Stimulated activated CD4-positive, alpha-beta T cell treated with anti-CD3 and anti-CD28 coated beads, Interleukin-1b, Interleukin-23, amount 100 ng/mL, for 1 hour (primary cell): ENCODE measurements at places on chromosomes 6 and 20.

GRCh38 chr20:11430652-11431051 is 487.0 kb upstream of the BTBD3 start:
- no peak for DNase-seq

DNA sequence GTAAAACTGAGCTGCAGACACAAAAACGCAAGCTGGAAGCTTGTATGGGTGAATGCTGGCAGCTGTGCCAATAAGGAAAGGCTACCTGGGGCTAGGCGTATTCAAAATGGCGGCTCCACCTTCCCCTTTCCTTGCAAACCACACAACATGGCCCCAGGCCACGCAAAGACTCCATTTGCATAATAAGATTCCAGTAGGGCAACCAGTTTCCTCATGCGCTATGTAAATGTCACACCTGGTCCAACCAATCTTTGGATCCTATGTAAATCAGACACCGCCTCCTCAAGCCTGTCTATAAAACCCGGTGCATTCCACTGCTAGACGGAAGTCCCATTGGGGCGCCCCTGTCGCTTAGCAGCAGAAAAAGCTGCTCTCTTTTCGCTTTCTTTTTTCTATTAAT is 505.9 kb upstream of the BTBD3 start:
- DNase-seq = no peak

GRCh38 chr6:148689168-148689567 is 57.7 kb upstream of the UST start:
- no peak for DNase-seq

DNA sequence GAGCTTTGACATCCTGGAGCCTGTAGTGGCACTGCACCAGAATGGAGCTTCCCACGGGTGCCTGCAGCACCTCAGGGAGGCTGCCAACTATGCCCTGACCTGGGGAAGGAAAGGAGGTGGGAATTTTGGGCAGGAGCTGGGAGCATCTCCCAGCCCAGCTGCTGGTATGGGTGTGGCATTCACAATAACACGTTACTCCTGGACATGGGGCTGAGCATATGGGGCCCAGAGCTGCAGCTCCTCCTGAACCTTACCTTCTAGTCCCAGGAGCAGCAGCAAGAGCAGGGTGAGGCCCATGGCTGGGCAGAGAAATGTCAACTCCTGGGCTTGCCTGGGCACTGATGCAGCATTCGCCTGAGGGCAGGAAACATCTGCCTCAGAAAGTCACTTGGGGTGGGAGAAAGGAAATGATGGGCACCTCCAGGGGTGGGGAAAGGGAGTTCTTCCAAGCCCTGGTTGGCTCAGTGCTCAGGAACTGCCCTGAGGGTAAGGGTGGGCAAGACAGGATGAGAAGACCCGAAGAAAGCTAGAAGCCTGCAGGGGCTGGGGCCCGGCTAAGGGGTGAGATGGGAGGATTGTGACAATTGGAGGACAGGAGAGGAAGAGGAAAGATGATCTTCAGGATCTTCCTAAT is at the start of gene TREML1:
Gene TREML1 (minus strand): TSS at position 356 of the 634 bp plus-strand sequence. CDS start 59 bp downstream, at position 297.
- no peak for DNase-seq

- DNase-seq = no peak
Observed at GRCh38 chr6:169441292-169441691, 187.6 kb upstream of the THBS2 start.

- DNase-seq = no peak
Observed at GRCh38 chr6:52155791-52156576, 30.2 kb upstream of the IL17A start.

GRCh38 chr6:151721671-151722070 is 85.8 kb upstream of the ESR1 start:
- no peak for DNase-seq

DNA sequence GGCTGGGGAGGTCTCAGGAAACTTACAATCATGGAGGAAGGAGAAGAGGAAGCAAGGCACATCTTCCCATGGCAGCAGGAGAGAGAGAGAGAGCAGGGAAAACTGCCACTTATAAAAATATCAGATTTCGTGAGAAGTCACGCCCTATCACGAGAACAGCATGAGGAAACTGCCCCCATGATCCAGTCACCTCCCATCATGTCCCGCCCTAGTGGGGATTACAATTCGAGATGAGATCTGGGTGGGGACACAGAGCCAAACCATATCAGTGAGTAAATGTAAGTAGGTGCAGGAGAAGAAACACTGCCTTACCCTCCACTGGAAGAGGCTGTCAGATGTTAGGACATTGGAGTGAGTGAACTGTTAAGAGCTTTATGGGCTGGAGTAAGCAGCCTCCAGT is 270.4 kb downstream of the TFAP2C start:
- no peak for DNase-seq

DNA sequence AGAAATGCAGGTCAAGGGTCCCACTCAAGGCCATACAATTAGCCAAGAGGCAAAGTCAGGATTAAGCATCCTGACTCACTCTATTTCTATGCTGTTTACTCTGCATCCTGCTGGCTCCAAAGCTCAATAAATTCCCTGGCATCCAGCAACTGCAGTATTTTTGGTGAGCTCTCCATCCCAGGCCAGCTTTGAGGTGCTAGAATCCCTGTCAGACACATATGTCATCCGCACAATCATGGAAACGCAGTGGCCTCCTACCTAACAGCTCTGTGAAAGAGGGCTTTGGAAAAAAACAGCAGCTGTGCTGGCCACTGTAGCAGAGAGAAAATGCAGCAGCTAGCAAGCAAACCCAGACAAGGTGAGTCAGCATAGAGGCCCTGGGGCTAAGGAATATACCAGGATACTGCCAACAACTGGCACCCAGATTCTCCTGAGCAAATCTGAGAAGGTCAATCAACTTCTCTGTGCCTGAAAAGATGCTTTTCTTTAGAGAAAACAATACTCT is 58.4 kb downstream of the ANKEF1 start:
- no peak for DNase-seq

GRCh38 chr20:38714308-38714707 is 10.0 kb upstream of the SLC32A1 start:
- no peak for DNase-seq

- no peak for DNase-seq
Observed at GRCh38 chr6:63565058-63565726, 7.1 kb upstream of the LOC128125822 start.

DNA sequence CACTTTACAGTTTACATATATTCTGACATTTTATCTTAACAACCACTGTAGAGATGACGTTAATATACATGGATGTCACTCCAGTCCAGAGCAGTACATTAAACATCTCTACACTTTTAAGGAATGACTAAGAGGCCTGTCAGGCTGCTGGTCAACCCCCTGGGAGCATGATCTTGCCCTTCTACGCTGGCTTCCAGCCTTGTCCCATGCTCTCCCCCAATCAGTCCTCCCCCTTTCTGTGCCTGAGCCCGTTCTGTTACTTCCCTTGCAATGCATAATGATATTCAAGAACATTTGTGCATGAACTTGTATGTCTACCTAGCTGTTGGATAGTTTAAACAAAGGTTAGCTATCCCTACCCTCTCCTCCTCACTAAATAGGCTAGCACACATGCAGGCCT is 40.5 kb upstream of the PLCB4 start:
- DNase-seq = no peak

DNA sequence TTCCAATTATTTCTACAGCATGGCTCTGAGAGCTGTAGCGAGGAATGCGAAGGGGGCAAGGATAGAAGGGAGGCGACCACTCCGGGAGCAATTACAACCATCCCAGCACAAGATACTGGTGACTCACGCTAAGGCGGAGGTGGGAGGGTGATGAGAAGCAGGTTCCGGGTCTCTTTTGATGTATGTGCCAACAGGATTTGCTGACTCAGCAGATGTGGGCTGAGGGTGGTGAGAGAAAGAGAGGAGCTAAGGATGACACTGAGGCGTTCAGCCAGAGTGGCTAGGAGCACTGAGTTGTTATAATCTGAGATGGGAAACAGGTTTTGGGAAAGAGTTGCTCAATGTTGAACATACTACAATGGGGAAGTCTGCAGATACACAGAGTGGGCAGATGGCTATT is 9.3 kb upstream of the TXNDC5 start:
- DNase-seq = peak; percentile 12

GRCh38 chr6:157134402-157135047 is 188.8 kb downstream of the TMEM242 start:
- DNase-seq = no peak

- DNase-seq = no peak
Observed at GRCh38 chr6:81996414-81996813, 243.9 kb upstream of the TENT5A start.

GRCh38 chr20:59827138-59828056 is 106.0 kb downstream of the SYCP2 start:
- DNase-seq = no peak

DNA sequence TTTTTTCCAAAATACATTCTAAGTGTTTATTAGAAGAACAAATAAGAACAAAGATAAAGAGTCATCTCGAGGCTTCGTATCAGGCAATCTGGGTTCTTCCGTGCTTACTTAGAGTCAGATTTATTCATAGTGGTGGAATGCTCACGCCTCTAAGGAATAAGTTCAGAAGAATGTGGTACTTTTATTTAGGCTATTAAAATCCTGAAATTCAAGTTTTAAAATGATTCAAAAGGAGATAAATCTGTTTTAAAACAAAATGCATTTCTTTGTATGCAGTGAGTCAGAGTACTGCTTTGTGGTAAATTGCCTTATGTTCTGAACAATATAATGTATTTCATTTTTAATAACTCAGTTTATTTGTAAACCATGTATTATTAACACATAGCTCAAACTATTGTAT is 89.1 kb downstream of the FUT9 start:
- no peak for DNase-seq

- DNase-seq = no peak
Observed at GRCh38 chr20:62376112-62377063, 9.3 kb upstream of the LAMA5 start.

DNA sequence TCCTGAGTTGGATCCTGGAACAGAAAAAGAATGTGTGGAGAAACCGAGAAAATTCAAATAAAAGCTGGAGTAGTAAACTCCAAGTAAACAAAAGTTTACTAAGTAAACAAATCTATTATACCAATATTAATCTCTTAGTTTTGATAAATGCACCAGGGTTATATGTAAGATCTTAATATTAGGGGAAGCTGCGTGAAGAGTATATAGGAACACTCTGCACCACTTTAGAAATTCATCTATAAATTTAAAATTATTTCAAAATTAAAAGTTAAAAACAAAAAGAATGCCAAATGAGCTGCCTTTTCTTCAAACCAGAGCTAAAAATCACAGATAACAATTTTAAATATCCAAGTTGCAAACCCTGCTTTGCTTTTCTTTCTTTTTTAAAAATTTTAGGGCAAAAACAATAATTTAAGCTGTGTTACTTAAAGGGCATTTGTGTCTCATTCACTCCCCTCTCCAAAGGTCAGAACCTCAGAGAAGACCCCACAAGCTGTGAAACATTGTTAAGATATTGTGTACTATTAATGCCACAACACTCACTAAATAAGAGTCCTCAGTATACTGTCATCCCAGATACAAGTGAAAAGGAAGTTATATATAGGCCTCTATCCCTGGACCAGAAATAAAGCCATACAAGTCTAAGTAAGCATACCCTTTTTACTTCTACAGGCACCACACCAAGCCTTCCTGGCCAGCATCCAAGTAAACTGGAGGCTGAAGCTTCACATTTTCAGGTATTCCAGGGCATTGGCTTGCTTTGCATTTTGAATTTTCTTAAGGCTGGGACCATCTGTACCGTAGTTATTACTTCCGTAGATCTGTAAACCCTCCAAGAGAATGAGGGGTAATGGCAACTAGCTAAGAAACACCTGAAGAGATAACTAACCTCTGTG is 7.0 kb downstream of the DNAAF9 start:
- no peak for DNase-seq

GRCh38 chr20:59515013-59515905 is 89.1 kb upstream of the PHACTR3 start:
- no peak for DNase-seq

- DNase-seq = no peak
Observed at GRCh38 chr20:32468313-32468640, 110.1 kb downstream of the ASXL1 start.

DNA sequence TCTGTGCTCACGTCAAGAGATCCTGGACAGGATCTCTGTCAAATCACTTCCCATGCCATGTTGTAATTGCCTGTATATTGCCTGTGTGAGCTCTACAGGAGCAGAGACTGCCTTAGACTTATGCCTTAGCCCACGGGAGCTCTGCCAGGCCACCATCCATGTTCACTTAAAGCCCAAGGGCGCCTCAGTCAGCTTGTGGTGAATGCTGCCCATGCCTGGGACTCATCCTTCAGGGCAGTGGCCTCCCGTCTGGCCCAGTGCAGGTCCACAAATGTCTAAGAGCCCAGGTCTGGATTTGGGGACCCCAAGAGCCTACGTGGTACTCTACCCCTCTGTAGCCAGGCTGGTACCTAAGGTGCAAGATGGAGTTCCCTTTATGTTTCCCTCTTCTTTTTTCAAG is 22.4 kb upstream of the BPIFA2 start:
- DNase-seq = no peak

DNA sequence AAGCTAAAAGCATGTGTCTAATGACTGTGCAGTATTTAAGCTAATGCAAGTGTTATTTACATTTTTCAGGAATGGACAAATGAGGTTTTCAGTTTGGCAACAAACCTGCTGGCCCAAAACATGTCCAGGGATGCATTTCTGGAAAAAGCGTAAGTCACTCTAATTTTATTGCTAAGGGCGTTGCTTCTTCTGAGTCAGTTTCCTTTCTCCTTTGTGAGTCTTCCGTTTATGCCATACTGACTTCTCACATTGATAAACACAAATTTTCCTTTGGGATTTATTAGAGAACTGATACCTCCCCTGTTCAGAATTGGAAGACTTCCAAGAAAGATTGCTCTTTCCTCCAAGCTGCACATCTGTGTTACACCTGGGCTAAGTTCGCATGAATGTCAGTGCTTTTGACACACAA is 422.9 kb upstream of the PLCB4 start:
- DNase-seq = no peak

DNA sequence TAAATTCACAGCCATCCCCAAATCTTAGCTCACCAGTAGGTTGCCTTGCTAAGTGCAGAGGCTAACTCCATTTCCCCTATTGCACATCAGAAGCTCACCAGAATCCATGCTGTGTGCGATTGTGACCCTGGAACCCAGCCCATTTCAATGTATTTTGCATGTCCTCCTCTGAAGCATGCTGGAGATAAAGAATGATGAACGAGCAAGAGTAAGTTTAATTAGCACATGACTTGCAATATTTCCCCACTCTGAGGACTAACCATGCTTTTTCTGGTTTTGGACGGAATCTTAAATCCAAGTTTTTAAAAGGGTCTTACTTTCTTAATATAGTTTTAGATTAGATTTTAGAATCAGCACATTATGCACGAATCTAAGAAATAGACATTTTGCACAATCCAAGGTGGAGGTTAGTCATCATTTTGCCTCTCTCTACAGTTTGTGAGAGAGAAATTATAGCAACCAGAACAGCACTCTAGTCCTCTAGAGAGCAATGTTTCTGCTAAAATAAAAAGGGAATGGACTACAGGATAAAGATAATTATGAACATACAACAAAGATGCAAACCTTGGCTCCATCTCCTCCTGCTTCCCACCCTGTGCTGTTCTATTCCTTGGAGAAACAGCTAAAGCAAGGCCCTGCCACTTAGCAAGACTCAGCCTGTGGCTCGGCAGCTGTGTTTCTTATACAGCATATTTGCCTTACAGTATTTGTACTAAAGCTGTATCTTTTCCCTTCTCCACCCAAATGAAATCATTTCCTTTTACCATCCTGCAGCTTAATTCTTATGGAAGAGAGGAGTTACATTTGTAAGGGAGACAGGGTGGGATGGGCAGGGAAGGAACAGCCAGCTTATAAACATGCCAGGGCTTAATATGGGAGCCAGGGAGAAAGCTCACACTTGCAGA is 24.9 kb upstream of the LAMA4 start:
- DNase-seq = no peak
